ENCODE measurements at places on chromosomes 7 and 10. TPM values are rescaled to one million over a fixed set of nuclear protein-coding genes. Genes with fewer than 3 reads are reported as not detected.

Gene PNLIPRP2
- total RNA-seq, result 0.72 TPM

Gene ST8SIA6
- total RNA-seq, result 0.82 TPM

Gene GSTO2
- 28.5 TPM for total RNA-seq

Gene SPDYE16
- total RNA-seq, result not detected

Gene DYNC1I1
- total RNA-seq, result 0.13 TPM

- no peaks in the 10 kb centered on the region for H3K27me3 ChIP-seq
- H3K4me1 ChIP-seq, result no peaks in the 10 kb centered on the region
- no peak overlapping the region for H3K4me3 ChIP-seq
- H3K27ac ChIP-seq, result no peak overlapping the region
Observed at GRCh38 chr7:139620676-139621344, 97.3 kb downstream of the CLEC2L start.

- no peaks in the 10 kb centered on the region for H3K36me3 ChIP-seq
- H3K4me3 ChIP-seq, result no peak overlapping the region
- no peaks in the 10 kb centered on the region for H3K27me3 ChIP-seq
- no peaks in the 10 kb centered on the region for H3K4me1 ChIP-seq
Observed at GRCh38 chr7:33459340-33459751, 330.0 kb downstream of the BBS9 start.

Data from Panc1 (cell line).